ENCODE measurements at places on chromosomes 2 and 18.

DNA sequence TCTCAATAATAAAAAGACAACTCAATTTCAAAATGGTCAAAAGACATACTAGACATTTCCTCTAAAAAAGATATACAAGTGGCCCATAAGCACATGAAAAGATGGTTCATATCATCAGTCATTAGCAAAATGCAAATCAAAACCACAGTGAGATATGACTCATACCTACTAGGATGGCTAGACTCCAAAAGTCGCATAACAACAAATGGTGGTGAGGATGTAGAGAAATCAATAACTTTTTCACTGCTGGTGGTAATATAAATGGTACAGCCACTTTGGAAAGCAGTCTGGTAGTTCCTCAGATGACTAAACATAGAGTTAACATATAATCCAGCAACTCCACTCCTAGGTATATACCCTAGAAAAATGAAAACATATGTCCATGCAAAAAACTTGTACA is 242.3 kb upstream of the NOL4 start:
- DNase-seq, result no peak

DNA sequence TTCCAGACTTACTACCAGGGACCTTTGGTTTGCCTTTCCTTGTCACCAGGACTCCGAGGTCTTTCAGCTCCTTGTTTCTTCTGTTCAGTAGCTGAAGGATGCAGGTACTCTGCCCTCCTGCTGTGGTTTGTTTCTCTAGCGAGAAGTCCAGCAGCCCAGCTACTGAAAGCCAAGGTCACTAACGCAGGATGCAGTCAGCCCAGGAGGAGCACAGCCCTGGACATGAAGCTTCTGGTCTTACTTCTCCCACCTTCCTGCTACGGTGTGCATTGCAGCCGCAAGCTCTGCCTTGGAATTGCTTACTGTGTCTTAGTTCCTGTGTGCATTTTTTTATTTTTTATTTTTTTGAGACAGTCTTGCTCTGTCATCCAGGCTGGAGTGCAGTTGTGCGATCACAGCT is 62.4 kb downstream of the DGKD start:
- no peak for DNase-seq

- no peak for DNase-seq
These were observed 45.6 kb upstream of the MSH6 start for GRCh38 chr2:47737191-47737975.

- DNase-seq, result no peak
These were observed 1.4 kb downstream of the MBD2 start for GRCh38 chr18:54222922-54223567.

DNA sequence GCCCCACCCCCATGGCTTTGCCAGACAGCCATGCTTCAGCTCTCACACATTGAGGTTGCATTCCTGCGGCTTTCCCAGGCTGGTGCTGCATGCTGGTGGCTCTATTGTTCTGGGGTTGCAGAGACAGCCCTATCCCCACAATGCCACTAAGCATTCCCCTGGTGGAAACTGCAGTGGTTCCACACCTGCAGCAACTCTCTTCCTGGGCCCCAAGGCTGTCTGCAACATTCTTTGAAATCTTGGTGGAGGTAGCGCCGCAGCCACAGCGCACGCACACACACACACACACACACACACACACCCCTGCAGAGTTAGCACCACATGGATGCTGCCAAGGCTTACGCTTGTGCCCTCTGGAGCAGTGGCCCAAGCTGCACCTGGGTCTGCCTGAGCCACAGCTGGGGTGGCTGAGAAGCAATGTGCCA is 21.4 kb downstream of the SFXN5 start:
- DNase-seq, result no peak

DNA sequence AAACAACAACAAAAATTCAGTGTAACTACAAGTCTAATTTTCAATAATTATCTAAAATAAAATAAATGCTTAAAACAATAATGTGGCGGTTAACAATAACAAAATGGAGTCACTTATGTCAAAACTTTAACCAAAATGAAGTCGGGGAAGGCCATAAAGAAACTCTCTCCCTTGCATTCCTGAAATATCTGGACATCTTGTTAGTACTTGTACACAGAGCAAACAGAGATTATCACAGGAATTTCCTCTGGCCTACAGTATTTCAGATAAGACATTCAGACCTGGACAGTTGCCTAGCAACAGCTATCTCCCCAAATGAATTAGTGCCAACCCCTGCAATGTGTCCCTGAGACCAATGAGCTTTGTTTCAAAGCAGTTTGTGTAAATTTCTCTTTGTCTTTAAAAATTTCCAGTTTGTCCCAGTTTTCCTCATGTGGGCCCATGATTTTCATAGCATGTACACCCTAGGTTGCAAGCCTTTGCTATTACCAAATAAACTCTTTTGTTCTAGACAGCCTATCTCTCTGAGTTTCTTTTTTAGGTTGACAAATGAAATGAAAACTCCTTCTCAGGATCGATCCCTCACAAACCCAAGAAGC is 68.6 kb downstream of the EXOC6B start:
- DNase-seq, result no peak

DNA sequence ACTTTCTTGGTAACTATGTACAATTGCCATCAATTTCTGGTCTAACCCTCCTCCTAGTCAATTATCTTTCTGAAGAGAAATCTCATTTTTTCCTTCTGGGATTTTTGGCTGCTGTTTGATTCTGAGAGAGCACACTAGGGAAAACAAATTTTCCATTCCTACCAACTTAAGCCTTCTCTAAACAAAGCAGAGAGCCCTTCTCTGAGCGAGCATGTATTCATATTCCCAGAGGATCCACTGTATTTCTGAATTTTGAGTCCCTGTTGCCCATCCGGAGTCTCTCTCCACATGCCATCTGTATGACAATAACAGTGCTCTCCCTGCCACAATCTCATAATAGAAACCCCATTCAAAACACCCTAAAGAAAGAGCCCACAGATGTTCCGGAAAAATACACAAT is 78.5 kb downstream of the MAIP1 start:
- no peak for DNase-seq

GRCh38 chr2:181255651-181256050 is 201.5 kb upstream of the ITGA4 start:
- no peak for DNase-seq

GRCh38 chr2:203619267-203619878 is 84.3 kb upstream of the RAPH1 start:
- no peak for DNase-seq

- DNase-seq, result no peak
These were observed 93.4 kb upstream of the MEX3C start for GRCh38 chr18:51290860-51291259.

GRCh38 chr18:7855028-7855427 is 287.9 kb downstream of the PTPRM start:
- no peak for DNase-seq

GRCh38 chr2:224885291-224885690 is 157.0 kb downstream of the DOCK10 start:
- DNase-seq, result no peak

DNA sequence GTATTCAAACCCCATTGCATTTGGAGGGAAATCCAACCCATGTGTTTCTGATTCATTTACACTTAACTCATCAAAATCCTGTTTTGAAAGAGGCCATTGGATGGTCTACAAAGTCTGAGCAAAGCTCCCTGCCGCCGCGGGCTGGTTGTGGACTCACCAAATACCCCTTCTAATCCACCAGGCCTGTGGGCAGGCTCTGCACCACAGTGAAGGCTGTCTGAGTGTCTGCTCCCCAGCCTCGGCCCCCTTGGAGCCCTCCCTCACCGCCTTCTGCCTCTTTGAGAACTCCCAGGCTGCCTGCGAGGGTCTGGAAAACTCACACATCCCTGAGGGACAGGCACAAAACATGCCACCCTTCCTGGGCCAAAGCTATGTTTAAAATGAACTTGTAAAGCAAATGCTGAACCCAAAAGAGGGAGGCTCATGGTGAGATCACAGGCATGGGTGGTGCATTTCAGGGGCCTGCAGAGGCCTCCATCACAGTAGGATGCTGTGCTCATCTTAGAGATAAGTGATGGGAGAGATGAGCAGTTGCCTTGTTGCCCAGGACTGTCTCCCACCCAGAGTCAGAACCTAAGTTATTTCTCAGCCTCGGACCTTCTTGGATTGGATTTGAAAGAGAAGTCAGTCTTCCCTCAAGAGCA is 225.0 kb downstream of the CYP26B1 start:
- DNase-seq, result no peak

GRCh38 chr18:57846258-57846657 is 43.1 kb upstream of the ATP8B1 start:
- DNase-seq, result no peak

GRCh38 chr18:48889981-48890762 is 60.6 kb downstream of the SMAD7 start:
- no peak for DNase-seq

DNA sequence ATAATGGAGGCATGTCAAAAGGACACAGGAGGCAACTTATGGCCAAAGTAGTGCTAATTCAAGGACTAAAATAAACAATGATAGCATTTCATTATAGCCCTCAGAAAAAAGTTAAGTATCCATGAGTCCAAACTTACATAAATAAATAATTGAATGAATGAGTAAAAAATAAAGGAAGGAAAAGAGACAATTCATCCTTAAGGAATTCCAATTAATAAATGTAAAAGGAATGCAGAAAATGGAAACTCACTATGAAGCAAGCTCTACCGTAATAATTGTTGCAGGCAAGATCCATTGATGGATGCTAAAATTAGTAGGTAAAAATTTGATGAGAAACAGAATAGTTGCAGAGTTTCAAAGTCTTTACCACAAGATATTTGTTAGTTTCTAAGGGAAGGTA is 88.2 kb upstream of the RAPGEF4 start:
- no peak for DNase-seq

- no peak for DNase-seq
These were observed 583.0 kb downstream of the THSD7B start for GRCh38 chr2:137348301-137348700.

- DNase-seq, result no peak
These were observed 17.1 kb upstream of the AAK1 start for GRCh38 chr2:69660637-69661036.

GRCh38 chr2:17188721-17189120 is 329.5 kb downstream of the RAD51AP2 start:
- DNase-seq, result no peak

GRCh38 chr18:10261344-10262276 is 192.8 kb upstream of the APCDD1 start:
- DNase-seq, result no peak

- no peak for DNase-seq
These were observed 916.0 kb upstream of the CELF4 start for GRCh38 chr18:38481576-38481975.

- DNase-seq, result no peak
These were observed 121.2 kb upstream of the SLC35G4 start for GRCh38 chr18:11488175-11488574.

GRCh38 chr2:108080177-108080576 is 93.9 kb downstream of the SLC5A7 start:
- DNase-seq, result no peak

- DNase-seq, result no peak
These were observed 107.7 kb downstream of the MDH1 start for GRCh38 chr2:63696496-63696895.

All from stimulated activated CD4-positive, alpha-beta T cell treated with anti-CD3 and anti-CD28 coated beads, Interleukin-12 subunit alpha, Interleukin-12 subunit beta, amount 100 ng/mL, for 4 hours (primary cell).